ENCODE measurements at places on chromosomes 1 and 21.

DNA sequence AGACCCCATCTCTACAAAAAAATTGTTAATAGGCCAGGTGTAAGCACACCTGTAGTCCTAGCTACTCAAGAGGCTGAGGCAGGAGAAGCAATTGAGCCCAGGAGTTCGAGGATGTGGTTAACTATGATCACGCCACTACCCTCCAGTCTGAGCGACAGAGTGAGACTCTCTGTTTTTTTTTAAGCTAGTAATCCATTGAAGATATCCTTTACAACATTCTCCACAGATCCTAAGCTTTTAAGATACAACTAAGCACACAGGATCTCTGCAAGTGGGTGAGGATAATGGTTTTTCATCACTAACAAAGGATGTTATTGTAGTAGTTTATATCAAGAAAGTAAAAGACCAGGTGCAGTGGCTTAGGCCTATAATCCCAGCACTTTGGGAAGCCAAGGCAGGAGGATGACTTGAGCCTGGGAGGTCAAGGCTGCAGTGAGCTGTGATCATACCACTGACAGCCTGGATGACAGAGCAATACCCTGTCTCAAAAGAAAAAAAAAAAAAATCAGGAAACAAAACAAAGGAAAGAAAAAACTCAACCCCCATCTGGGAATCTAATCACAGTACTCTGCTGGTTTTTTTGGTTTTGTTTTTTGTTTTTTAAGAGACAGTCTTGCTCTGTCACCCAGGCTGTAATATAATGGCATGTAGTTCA is 166.1 kb downstream of the RERE start:
- no peak for DNase-seq

GRCh38 chr1:180743868-180744267 is 112.0 kb downstream of the XPR1 start:
- no peak for DNase-seq

- DNase-seq = no peak
These were observed 208.1 kb upstream of the VAMP3 start for GRCh38 chr1:7562729-7563605.

GRCh38 chr1:8020032-8020431 is 6.1 kb downstream of the ERRFI1 start:
- DNase-seq = peak; percentile 55

DNA sequence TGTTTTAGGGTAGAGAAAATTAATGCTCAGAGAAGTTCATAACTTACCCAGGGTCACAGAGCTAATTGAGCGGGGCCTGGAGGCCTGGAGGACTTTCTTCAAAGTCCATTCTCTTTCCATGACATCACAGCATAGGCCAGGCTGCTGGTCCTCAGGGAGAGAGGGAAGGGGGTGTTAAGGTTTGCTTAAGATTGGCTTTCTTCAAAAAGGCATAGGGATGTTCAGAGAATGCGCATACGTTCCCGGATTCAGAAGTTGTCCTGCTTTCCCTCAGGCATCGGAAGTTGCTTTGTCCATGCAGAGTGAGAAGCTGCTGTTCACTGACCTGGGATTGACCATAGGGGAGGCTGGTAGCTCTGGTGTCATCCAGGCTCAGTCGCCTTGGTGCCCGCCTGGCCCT is 25.0 kb downstream of the RASSF5 start:
- DNase-seq = no peak

DNA sequence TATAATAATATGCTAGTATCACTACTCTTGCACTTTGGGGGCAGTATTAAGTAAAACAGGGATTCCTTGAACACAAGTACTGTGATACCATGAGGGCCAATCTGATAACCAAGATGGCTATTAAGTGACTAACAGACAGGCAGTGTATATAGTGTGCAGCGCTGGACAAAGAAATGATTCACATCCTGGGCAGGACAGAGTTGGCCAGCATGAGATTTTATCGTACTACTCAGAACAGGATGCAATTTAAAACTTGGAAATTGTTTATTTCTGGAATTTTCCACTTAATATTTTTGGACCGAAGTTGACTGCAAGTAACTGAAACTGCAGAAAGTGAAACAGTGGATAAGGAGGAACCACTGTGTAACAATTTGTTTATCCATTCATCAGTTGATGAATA is 74.6 kb downstream of the DNTTIP2 start:
- peak; percentile 97 for DNase-seq

DNA sequence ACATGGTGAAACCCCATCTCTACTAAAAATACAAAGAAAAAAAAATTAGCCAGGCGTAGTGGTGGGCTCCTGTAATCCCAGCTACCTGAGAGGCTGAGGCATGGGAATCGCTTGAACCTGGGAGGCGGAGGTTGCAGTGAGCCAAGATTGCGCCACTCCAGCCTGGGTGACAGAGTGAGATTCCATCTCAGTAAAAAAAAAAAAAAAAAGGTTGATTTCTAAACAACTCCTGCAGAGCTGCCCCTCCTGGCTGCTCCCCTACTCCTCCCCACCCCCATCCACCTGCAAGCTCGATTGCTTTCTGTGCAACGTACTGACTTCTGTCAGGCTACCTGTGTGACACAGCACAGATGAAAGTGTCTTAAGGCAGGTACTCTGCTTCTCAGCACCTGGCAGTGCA is 13.3 kb downstream of the ETV3L start:
- DNase-seq = no peak

GRCh38 chr1:237769916-237770315 is 120.8 kb downstream of the ZP4 start:
- DNase-seq = no peak

DNA sequence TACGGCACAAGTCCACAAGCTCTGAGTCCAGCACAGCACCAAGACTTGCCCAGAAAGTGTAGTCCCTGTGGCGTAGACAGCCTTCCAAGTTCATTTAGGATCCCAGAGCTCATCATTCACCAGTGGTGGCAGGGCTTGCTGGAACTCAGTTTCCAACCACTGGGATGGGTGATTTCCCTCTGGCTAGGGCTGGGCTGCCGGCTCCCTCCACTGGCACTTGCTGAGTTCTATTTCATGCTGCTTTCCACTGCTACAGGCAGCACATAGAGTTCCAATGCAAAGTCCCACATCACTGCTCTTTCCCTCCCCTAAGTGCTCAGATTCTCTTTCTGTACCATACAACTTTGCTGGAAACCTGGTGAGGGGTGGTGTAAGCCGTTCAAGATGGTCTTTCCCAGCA is 510.3 kb upstream of the TMPRSS15 start:
- DNase-seq = no peak

- no peak for DNase-seq
These were observed 18.9 kb upstream of the OR10J5 start for GRCh38 chr1:159554696-159555095.

GRCh38 chr21:32921632-32922230 is 104.0 kb upstream of the OLIG2 start:
- DNase-seq = peak; percentile 6

DNA sequence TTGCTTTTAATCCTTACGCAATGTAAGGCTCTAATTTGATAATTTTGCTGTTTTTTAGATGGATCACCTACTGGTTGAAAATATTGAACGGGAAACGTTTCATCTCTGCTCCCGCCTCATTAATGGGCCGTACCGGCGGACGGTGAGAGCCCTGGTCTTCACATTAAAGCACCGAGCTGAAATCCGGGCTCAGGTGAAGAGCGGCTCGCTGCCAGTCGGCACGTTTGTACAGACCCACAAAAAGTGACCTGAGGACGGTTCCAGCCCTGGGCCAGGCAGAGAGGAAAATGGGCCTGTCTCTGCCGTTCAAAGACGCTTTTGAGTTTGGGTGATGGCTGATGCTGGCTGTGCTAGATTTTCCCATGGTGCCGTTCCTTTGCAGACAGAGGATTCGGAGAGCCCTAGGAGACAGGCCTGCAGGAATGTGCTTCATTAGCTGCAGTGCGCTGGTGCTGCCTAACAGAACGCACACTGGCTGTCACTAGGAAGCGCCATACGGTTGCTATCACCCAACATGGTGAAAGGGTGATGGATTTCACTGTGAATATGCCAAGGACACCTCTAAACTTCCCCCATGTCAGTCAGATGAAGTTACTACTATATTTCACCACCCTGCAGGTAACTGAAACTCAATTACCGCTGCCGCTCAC is 42.9 kb downstream of the TCEANC2 start:
- DNase-seq = no peak

DNA sequence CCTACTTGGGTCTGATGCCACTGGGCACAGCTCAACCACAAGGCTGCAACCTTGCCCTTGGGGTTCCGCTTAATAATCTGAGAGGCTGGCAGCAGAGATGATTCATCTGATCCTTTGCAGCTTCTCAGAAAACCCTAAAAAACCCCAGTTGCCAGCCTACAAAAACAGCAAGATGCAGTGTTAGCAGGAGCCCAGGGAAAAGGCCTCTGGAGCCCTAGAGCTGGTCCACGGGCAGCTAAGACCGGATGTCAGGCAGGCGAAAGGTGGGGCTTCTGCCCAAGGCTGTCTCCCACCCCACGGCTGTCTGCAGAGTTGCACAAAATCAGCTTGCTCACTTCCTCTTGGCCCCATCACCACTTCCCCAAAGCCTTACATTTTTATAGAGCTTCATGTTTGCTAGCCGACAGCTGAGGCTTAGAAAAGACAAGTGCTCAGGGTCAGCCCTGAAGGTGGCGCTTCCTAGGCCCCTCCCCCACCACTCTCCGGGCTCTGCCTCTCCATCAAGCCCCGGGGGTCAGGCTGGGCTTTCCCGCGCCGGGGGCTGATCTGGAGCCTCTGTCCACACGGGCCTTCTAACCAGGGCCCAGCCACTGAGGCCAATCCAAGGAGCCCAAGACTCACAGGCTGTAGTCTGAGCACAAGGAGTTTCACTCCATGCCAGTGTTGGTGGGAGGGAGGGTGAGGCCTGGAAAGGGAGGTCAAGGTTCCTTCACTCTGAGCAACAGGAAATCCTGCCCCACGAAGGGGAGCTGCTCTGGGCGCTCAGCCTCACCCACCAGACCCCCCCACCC is 4.2 kb upstream of the ADORA3 start:
- DNase-seq = peak; percentile 74

DNA sequence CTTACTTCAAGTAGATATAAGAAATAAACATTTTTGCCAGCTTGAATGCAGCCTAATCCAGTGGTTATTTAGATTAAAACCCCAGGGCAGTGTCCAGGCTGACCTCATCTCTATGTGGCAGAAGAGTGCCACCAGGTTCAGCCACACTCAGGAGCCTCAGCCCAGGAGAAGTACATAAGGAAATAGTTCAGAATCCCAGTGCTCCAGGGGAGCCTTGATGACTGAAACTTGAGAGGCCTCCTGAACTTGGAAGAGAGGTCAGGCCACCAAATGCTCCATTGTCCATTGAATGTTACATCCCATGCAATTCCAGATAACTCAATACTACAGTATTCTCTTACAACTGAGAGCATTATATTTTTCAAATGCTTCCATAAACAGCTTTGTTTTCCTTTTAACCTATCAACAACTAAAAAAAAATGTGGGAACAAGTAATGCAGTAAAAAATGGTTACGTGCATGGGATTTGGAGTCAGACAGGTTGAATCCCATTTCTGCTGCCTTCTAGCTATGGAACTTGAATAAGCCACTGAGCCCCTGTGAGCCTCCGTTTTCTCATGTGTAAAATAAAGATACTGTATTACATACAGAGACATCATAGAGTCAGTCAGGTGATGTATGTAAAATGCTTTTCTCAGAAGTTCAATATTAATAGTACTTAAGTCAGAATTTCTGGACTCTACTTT is 248.0 kb downstream of the PLPP3 start:
- DNase-seq = no peak

- DNase-seq = no peak
These were observed 82.7 kb downstream of the NOS1AP start for GRCh38 chr1:162151900-162152829.

DNA sequence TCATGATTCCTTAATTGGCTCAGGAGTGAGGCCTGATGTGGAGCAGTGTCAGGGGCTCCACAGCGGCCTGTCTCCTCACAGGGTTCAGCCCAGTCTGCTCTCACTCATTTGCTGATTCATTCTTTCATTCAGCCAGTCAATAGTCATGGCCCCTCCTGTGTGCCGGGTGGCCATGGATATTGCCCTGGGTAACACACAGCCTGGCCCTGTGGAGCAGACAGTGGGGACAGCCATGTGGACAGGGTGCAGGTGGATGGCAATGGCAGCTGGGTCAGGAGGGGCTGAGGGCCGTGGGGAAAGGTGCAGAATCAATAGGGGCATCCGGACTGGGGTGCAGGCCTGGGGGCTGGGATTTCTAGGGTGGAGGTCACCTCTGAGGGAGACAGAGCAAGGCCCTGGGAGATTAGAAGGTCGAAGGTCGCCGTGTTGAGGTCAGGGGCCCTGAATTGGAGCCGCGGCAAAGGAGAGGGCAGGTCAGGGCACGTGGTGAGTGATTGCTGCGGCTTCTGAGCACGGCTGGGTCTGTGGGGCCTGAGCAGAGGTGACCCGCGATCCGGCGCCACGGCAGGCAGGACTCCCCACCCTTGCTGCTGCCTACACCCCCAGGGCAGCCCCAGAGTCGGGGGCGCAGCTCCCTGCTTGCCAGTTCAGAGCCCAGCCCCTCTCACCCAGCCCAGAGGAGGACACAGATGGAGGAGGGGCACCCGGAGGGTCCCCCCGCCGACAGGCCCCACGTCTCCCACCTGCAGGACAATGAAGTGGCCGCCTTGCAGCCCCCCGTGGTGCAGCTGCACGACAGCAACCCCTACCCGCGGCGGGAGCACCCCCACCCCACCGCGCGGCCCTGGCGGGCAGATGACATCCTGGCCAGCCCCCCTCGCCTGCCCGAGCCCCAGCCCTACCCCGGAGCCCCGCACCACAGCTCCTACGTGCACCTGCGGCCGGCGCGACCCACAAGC is 33.4 kb downstream of the SLC19A1 start:
- no peak for DNase-seq

- DNase-seq = no peak
These were observed 237.7 kb upstream of the C1orf174 start for GRCh38 chr1:4137621-4138415.

- no peak for DNase-seq
These were observed 97.4 kb downstream of the GIPC2 start for GRCh38 chr1:78143152-78143551.

DNA sequence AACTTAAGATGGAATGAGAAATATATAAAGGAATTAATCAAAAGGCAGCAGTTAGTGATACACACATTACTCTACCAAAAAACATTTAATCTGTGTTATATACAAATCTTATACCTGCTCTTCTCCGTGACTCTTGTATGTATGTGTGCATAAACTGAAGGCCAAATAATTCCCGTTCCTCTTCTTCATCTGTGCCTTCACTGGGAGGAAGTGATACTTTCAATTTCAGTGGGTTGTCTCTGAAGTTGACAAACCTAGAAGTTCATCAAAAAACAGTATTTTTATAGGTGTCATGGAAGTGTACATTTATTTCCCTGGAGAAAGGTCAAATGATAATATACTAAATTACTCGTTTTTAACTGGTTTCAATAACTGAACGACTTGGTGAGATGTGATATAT is 19.3 kb downstream of the TRMT13 start:
- no peak for DNase-seq

GRCh38 chr1:228316589-228317387 is 89.8 kb downstream of the TRIM11 start:
- DNase-seq = no peak

- DNase-seq = peak; percentile 89
These were observed 25.3 kb downstream of the ADAM30 start for GRCh38 chr1:119870917-119871596.

Data from fibroblast of the aortic adventitia (primary cell).